ENCODE measurements at places on chromosomes 11 and 22. TPM values are rescaled to one million over a fixed set of nuclear protein-coding genes. Genes with fewer than 3 reads are reported as not detected.

The NXPE2 gene
- not detected for total RNA-seq

The ADAMTS8 gene
- total RNA-seq: not detected

The GPR152 gene
- not detected for total RNA-seq

The SAA2 gene
- total RNA-seq: 0.47 TPM

The CHRM1 gene
- total RNA-seq: not detected

The SCO2 gene
- total RNA-seq: 1.6 TPM

The TSPAN18 gene
- total RNA-seq: 1.1 TPM

The LARGE2 gene
- total RNA-seq: 0.22 TPM

The MMP8 gene
- not detected for total RNA-seq

The OR8K3 gene
- not detected for total RNA-seq
